ENCODE measurements at places on chromosomes 5 and 9.

- DNase-seq = no peak
Observed at GRCh38 chr5:55063220-55063863, 39.1 kb upstream of the GZMA start.

DNA sequence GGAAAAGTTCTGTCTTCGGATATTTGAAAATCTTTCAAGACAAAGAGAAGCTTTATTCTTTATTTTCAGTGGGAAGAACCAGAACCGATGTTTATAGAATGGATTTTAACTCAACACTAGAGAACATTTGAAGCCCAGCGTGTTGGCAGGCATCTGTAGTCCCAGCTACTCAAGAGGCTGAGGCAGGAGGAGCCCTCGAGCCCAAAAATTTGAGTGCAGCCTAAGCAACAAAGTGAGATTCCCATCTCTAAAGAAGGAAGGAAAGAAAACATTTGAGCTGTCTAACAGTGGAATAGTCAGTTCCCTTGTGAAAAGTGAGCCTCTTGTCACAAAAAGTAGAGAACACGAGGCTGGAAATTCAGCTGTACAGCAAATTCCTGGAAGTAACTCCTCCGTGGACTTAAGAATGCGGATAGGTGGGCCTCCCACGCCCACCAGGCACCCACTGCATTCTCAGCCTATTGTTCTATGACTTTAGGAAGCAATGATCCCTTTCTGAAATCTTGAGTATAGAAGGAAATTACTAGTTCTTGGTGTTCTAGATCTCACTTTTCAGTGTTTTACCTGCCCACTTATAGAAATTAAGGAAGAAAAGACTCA lies 2.3 kb upstream of the PTPDC1 start:
- no peak for DNase-seq

DNA sequence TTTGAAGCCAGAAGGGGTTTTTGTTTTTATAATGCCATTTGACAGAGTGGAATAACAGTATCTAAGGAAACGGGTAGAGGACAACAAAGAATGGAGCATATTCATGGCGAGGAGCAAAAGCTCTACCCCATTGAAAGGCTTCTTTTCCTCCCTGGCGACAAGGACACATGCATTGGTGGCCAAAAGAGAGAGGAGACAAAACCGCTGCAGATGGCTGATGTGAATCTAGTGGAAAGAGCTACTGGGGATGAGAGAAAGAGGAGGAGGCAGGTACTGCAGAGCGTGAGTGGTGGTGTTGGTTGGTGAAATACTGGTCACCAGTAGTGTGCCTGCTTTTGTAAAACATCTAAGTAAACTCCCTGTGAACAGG lies 491 bp downstream of the APC start:
- DNase-seq = no peak

GRCh38 chr9:3299872-3300271 lies 225.9 kb downstream of the RFX3 start:
- no peak for DNase-seq

DNA sequence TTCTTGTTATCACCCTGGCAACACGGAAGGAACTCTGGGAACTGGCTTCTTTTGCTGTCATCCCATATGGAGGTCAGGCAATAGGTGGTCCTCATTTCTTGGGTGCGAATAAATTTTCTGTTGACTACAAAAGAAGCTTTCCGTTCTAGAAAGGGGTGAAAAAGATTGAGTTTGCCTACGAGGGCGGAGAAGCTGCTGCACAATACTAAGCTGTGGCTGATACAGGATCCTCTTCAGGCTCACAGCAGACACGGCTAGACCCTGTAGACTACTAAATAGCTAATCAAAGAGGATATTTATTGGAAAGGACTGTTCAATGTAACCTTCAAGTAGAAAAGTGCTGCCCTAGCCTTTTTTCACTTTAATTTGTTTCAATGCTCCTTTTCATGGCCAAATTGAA lies 58.1 kb downstream of the TJP2 start:
- no peak for DNase-seq

DNA sequence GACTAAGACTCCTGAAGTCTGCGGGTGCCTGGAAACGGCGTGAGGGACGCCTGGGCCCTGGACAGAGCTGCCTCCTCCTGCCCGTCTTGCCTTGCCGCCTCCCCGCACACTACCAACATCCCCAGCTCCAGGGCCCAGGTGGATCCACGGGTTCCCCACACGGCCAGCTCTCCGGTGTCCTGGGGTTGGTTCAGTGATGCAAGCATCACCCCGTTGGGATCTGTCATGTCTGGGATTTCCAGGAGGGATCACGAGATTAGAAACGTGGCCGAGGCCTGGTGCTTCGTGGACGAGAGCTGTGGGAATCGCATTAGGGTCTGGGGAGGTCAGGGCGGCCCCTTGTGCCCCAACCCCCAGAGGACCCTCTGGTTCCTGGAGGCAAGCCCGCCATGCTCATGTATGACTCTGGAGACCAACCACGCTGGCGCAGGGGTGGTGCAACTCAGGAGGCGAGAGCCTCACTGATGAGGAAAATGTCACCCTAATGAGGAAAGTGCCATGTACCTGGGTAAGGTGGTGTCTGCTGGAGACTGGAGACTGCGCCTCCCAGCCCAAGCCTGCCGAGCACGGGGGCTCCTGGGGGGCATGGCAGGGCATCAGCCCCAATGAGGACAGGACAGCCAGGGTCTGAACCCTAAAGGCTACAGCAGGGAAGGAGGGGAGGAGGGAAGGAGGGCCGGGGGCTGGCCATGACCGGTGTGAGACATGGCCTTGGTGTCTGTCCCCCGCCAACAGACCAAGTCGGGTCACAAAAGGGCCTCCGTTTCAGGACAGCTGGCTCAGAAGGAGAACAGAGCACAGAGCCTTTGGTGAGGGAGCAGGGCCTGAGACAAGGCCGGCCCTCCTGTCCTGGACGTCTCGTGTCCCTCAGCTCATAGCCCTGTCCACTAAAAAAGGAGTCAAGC lies 31.9 kb upstream of the SLC6A19 start:
- no peak for DNase-seq

DNA sequence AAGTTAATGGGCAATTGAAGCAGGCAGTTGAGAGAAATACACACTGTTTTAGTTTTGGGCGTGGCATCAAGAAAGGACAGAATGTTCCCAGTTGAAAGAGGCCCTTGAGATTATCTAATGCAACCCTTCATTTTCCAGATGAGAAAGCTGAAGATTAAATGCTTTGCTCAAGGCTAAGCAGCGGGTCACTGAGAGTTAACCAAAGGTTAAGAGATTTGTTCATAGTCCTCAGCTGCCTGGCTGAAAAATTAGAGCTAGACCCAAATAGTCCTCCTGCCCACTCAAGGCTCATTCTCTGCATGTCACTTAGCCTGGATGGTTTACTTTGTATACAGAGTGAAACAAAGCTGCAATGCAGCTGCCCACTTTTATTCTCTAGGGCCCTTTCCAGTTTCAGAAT lies 46.7 kb upstream of the MAMDC2 start:
- no peak for DNase-seq

Measured in keratinocyte (primary cell).